ENCODE measurements at places on chromosomes 3 and 15.

GRCh38 chr3:53624061-53624857 is 129.8 kb downstream of the CACNA1D start:
- DNase-seq: no peak

- DNase-seq: no peak
These were observed 568 bp upstream of the NEK4 start for GRCh38 chr3:52771334-52771681.

DNA sequence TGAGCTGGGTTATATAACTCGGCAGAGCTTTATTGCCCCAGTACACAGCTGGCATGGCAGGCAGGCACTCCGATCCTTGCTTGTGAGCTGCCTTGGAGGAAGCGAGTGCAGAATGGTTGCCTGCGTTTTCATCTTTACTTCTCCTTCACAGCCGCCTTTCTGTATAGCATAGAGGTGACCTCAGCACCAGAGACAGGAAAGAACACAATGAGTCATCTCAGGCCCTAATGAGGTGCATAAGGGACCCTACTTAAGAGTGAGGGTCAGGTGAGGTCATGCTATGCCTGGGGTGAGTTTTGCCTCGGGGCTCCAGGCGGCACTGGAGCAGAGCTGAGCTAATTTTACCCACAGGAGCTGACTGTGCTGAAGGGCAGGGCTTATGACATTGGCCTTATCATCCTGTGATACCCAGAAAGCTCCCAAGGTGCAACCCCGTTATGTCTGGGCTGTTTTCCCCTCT is 43.5 kb downstream of the LPP start:
- DNase-seq: no peak

DNA sequence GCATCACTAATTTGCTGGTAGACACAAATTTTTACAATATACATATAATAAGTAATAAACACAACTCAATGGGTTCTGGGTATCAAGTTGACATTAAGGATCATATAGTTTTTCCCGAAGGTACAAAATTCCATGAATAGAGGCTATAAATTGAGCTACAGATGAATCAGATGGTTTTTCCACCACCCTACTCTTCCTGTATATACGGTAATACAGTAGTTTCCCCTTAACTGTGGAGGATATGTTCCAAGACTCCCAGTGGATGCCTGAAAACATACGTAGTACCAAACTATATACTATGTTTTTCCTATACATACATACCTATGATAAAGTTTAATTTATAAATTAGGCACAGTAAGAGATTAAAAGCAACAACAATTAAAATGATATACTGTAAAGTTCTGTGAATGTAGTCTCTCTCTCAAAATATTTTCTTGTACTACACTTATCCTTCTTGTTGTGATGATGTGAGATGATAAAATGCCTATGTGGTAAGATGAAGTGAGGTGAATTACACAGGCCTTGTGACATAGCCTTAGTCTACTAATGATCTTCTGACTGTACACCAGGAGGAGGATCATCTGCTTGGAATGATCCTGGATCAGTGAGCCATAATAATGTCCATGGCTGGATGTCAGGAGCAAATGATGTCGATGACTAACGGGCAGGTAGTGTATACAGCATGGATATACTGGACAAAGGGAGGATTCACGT is 116.7 kb downstream of the NR1I2 start:
- no peak for DNase-seq

DNA sequence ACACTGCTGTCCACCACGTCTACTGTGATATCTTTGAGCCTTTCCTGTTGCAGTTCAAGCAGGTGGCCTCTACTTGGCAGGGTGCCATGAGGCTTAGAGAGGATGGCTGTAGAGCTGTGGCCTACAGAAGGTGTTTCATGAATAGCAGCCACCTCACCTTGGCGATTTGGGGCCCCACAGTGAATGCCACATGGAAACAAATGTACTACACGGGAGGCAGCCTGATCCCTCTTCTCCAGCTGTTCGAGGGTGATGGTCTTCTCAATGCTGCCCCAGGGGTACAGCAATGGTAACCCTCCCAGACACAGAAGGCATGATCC is 70.7 kb downstream of the FAM43A start:
- DNase-seq: no peak

GRCh38 chr3:47824541-47825473 is 21.9 kb downstream of the DHX30 start:
- peak; percentile 52 for DNase-seq

- DNase-seq: no peak
These were observed 4.2 kb upstream of the NUP210 start for GRCh38 chr3:13424141-13424844.

GRCh38 chr15:92886042-92886537 is 14.0 kb upstream of the CHD2 start:
- no peak for DNase-seq

GRCh38 chr15:89469426-89470096 is 26.8 kb downstream of the RHCG start:
- no peak for DNase-seq

- DNase-seq: no peak
These were observed 95.0 kb upstream of the NMNAT3 start for GRCh38 chr3:139772539-139773500.

DNA sequence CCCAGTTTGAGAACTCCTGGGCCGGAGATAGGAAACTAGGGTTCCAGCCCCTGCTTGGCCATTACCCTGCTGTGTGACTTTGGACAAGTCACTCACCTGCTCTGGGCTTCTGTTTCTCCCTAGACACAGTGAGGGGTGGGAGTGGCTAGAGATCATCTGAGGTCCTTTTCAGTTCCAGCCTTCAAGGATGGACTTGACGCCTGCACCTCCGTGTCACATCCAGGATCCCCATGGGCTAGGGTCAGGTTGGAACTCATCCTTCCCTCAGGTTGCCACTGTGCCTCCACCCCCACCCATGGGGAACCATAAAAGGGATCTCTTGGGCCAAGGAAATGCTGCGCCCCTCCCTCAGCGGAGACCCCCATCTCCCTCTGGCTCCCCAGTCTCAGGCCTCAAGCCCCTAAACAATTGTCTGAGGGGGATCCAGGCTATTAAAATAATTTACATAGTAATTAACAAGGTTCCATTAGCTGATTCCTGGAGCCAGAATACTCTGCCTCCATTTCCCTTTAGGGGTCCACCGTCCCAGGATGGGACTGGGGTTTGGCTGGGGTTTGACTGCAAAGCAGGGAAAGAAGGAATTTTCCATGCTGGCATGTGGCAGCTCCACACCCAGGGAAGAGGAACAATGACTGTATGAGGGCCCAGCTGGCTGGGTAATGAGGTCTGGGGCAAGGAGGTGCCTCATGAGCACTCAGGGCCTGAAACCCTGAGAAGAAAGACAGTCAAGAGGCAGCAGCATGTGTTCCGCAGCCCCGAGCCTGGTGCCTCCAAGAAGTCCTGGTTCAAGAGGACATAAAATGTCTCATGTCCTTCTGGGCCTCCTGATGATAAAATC is 177.7 kb downstream of the SMAD6 start:
- no peak for DNase-seq

GRCh38 chr3:9204253-9204992 is 45.0 kb downstream of the SRGAP3 start:
- no peak for DNase-seq

- no peak for DNase-seq
These were observed 10.7 kb downstream of the STT3B start for GRCh38 chr3:31543375-31543774.

GRCh38 chr15:28885630-28886430 is at the start of gene APBA2:
TSS of gene APBA2 (plus strand) at chr15:28885974. CDS start at chr15:29053885, 167,911 bp downstream.
- no peak for DNase-seq

DNA sequence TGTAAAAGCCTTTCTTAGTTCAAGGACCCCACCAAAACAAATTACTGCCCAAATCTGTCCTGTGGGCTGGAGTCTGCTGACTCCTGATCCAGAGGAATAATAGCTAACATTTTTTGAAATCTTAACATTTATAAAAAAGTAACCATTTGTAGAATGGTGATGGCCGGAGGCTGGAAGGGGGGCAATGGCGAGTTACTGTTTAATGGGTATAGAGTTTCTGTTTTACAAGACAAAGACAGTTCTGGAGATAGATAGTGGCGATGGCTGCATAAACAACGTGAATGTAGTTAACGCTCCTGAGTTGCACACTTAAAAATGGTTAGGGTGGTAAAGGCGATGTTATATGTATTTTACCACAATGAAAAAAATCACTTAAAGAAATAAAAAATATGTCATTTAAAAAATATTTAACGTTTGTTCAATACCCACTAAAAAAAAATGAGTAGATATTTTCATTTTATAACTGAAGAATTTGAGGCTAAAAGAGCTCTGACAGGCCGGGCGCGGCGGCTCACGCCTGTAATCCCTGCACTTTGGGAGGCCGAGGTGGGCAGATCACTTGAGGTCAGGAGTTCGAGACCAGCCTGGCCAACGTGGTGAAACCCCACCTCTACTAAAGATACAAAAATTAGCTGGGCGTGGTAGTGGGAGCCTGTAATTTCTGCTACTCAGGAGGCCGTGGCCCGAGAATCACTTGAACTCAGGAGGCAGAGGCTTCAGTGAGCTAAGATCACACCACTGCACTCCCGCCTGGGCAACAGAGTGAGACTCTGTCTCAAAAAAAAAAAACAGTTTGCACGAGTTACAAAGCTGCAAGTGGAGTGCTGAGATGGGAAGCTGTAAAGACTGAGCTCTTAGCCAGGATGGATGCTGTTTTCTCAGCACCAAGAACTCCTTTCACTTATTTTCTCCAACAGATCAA is 37.6 kb downstream of the IGF2BP2 start:
- DNase-seq: no peak

DNA sequence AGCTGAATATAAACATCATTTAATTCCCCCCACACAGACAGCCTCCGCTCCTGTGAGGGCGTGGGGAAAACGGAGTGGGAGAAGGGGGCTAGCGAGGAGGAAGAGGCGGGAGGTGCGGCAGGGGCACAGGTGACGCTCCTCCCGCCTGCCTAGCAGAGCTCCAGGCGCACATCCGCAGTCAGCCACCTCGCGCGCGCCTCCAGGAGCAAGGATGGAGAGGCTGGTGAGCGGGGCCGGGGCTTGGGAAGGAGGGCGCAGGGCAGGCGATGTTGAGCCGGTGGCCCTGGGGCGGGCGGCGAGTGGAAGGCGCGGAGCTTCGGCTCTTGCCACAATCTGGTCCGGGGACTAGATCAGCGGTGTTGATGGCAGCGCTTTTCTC is at the start of gene CD200:
TSS of gene CD200 (plus strand) at position 155 of the 379 bp plus-strand sequence. CDS start at position 212, 57 bp downstream.
- no peak for DNase-seq
